ENCODE measurements at places on chromosomes 11 and 22.

DNA sequence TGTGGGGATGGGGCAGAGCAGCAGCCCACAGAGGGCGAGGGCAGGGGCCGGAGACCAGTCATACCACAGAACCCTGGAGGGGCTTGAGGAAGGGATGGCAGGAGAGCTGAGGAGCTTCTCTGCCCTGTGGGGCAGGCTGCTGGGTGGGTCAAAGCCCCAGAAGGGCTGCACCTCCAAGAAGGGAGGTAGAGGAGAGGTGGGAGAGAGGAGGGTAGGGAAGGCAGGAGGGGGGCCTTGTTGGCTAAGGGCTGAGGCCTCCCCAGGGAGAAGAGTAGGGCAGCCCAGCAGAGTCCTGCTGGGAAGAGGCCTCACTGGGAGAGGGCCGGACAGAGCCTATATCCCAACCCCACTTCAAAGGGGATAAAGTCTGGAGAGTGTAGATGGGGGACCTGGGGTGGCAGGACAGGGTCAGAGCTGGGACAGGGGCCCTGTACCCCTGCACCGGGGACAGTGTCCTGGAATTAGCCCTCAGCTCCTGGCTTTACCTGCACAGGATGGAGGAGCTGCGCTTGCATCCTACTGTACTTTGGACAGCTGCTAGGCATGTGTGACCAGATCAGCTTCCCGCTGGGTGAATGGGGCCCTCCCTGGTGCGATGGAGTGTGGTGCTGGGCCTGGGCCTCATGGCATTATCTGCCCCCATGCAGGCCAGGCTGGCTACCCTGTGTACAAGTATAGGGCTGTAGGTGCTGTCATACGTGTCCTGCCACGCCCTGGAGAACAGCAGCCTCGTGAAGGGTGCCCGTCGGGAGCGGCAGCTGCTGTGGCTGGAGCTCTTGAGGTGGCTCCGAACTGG, 7.3 kb downstream of the DGCR6L start:
- no peak for DNase-seq

DNA sequence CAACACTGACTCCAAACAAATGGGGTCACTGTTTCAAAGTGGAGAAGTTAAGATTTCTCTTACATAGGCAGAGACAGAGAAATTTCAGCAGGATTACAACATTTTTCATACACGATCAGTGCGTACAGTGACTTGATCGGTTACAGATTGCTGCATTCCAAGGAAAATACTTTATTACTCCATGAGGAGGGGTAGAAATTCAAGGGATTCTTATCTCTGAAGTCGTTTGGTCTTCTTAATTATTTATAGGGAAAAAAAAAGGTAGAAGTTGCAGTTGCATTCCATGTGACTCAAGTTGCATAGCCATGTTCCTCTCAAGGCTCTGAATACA, 10.7 kb upstream of the SMIM38 start:
- no peak for DNase-seq

- no peak for DNase-seq
These were observed 22.6 kb upstream of the AMPD3 start for GRCh38 chr11:10432493-10432892.

GRCh38 chr22:23622634-23623033, 9.5 kb downstream of the DRICH1 start:
- no peak for DNase-seq

DNA sequence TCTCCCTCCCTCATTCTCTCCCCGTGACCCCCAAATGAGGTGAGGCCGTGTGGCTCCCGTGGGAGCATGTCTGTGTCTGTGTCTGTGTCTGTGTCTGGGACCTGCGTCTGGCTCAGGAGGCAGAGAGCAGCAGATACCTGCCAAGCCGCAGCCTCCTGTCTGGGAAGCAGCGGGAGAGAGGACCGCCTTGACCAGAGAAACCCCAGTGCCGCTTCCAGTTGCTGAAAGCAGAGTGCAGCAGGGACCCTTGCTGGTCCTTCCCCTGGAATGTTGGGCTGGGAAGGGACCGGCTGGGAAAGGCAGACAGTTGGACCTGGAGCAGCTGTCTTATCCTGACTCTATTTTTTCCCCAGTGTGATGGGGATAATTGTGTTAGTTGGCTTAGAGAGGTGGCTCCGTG, 525 bp downstream of the CSDC2 start:
- DNase-seq: no peak

GRCh38 chr22:48492366-48493320, 1335.0 kb downstream of the BRD1 start:
- peak; percentile 47 for DNase-seq

GRCh38 chr11:65571420-65571819, 918 bp upstream of the FAM89B start:
- DNase-seq: no peak

GRCh38 chr11:26556582-26556981, 15.5 kb downstream of the MUC15 start:
- no peak for DNase-seq

- no peak for DNase-seq
These were observed 22.3 kb upstream of the PHLDA2 start for GRCh38 chr11:2951231-2952110.
